ENCODE measurements at places on chromosomes 5 and 9.
A peak's percentile ranks its signal among the peaks of the same experiment; 100 is the strongest.

- no peak for DNase-seq
Observed at GRCh38 chr9:127654619-127655018, 42.5 kb downstream of the STXBP1 start.

- DNase-seq: no peak
Observed at GRCh38 chr9:104144336-104144735, 50.2 kb downstream of the SMC2 start.

- DNase-seq: peak; percentile 29
Observed at GRCh38 chr5:146662229-146662628, 146.2 kb upstream of the GPR151 start.

GRCh38 chr9:14899815-14900193 is 10.4 kb downstream of the FREM1 start:
- no peak for DNase-seq

GRCh38 chr5:172849606-172850453 is 15.8 kb downstream of the ERGIC1 start:
- DNase-seq: no peak

DNA sequence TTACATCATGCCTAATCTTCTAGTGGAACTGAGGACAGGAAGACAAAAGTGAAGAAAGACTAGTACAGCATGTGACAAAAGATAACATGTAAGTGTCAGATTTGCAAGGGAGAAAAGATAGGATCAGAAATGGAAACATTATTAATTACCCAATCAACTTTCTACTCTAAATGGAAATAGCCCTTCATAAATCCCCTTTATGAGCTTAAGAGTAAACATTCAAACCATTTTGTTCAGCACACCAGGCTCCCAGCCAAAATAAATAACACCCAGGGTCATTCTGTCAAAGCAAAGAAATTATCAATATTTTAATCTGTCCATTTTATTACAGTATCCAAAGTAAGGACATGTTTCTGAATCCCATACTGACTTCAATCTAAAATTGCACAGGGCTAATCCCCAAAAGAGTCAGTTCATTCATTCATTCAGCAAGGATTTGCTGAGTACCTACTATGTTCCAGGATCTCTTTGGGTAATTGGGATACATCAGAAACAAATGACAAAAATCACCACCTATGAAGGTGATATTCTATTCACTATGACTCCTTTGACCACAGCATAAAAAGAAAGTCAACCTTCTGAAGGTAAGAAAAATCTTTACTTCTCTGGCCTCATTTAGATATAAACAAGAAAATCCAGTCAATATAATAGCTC is 5.3 kb downstream of the PRELID2 start:
- DNase-seq: no peak

DNA sequence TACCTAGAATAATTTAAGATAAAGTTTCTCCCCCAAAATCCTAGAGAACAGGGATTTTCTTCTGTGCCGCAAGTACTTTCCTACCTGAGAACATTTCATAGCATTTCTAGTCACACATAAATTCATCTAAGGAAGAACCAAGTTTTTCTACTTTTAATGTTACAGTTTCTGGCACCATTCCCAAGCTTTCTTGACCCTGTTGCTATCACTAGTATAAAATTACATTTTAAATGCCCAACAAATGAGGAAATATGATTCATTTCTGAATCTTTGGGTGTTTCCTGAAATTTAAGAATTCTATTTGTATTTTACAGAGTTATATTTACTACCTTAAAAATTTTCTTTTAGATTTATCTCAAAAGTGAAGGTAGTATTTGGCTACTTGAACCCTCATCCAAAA is 137.8 kb downstream of the LPAR1 start:
- no peak for DNase-seq

DNA sequence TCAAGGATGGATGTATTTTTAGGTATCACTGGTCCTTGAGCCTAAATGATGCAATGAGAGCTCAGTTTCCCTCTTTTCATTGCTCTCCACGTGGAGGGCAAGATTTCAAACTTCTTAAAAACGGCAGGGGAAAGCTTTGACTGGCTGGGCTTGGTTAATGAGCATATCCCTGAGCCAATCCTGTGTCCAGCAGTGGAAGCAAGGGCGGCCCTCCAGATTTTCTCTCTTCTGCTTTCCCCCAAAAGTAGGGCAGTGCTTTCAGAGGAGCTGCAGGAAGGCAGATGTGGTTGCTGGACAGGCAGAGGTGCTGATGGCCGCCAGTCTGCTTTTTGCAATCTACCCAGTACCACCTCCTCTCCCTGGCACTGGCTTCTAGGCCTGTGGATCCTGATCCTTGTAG is 30.0 kb upstream of the TBC1D2 start:
- DNase-seq: no peak

- no peak for DNase-seq
Observed at GRCh38 chr9:136667940-136668760, 5.4 kb downstream of the EGFL7 start.

DNA sequence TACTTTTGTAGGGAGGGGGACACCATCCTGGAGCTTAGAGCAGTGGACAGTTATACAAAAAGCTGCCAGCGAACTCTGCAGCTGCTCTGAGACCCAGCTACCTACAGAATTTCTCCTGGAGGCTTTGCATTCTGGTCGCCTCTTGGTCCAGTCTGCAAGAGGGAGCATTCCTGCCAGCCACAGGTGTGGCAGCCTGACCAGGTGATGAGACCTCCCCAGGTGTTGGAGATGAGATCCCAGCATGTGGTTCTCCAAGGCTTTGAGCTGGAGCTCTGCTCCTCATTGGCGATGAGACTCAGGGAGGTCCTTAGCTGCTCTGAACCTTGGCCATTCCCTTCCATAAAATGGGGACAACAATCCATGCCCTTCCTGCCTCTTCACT is 69.3 kb downstream of the RGS3 start:
- no peak for DNase-seq

DNA sequence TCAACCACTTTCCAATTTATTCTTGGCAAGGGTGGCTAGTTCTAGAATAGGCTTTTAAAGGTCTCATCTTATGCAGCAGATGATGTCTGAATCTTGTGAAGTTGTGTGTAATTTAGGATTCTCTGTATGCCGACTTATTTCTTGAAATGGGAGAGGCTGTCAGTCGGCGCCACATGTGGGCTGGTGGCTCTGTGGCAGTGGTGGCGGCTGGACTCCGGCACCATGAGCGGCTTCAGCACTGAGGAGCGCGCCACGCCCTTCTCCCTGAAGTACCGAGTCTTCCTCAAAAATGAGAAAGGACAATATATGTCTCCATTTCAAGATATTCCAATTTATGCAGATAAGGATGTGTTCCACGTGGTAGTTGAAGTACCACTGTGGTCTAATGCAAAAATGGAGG is 8.3 kb upstream of the ATP6V0E1 start:
- no peak for DNase-seq

DNA sequence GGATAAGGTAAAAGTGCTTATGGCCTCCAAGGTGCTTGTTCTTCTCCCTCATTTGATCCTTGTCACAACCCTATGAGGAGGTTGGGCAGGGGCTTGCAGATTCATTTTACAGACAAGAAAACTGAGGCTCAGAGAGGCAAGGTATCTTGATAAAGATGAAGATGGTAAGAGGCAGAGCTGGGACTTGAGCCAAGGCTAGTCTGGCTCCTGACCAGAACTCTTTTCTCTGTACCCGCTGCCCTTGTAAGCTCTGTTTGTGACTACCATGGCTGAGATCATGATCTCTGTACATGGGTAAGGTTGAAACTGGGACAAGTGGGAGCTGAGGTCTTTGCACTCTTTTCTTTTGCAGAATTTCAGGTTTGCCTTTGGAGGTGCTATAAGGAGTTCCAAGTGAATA is 33.6 kb downstream of the SEC61B start:
- no peak for DNase-seq

DNA sequence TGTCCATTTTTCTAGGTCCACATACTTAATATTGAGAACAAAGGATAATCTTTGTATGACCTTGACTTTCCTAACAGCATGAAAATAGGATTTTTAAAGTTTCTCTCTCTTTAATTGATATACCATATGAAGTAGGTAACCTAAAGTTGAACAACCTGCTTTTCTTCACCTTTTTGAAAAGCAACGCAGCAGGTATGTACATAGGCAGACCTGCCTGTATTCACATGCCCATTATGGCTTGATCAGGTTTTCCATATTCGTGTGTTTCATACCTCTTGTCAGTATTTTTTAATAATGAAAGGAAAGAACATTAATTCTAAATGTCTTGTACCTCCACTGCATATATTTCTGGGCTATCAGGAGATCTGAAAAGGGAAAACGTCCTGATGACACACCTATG is 1.5 kb upstream of the ADAMTSL1 start:
- DNase-seq: no peak

DNA sequence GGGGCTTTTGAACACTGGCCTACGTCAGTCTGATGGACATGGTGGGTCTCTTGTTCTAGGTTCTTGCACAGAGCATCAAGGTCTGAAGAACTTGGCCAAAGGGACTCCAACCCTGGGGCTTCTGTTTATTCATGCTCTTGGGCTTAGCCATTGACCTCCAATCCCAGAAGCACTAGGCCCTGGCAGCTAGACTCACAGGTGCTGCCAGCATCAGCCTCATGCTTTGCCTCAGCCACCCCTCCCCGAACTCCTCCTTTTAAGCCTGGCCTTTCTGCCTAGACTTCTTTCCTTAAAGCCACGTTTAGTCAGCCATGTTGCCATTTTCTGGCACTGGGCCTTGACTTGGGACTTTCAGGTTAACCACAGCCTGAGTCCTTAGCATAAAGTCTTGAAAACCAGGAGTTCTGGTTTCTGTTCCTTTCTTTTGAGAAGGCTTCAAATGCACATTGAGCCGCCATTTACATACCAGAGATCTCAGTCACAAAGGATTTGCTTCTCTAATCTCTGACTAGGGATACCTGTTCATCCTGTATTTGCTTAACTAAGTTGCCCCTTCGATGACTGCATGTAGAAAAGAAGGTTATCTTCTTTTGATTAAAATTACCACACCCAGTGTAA is 54.7 kb downstream of the ANGPTL2 start:
- DNase-seq: no peak

DNA sequence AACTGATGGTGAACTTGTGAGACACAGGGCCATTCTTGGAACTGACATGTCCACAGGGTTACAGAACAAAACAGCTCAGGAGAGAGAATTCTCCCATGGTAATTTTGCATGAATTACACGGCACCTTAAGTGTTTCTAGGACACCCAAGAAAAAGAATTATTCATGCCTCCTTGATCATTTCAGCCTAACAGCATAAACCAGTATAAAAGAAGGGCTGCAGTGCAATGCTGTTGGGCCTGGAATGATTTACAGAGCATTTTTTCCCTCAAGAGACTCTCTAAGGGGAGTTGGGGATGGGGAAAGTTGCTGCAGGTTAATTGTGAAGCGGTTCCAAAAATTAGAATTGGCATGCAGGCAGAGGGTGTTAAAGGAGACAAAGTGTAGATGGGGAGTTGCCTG is 136.4 kb upstream of the FBXL7 start:
- no peak for DNase-seq

- DNase-seq: no peak
Observed at GRCh38 chr9:136661641-136662325, 933 bp upstream of the EGFL7 start.

GRCh38 chr5:74028406-74028805 is 402.4 kb downstream of the ARHGEF28 start:
- DNase-seq: no peak

GRCh38 chr5:158737536-158738027 is 362.1 kb downstream of the EBF1 start:
- no peak for DNase-seq

DNA sequence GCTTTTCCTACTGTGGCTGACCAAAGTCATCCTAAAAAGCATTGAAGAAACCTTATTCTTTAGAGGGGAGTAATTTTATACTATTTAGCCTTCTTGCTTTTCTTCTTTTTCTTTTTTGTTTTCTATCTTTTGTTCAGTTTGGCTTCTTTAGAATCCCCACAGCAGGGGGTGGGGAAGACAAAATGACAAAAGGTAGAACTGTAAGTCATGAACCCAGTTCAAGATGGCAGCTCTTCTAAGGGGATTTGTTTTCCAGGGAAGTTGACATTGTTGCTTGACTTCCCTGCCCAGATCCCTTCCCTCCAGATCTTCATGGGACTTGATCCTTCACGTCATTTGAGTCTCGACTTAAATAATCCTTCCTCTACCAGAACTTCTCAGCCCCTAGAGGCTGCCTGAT is 692.4 kb upstream of the DMAC1 start:
- no peak for DNase-seq

Data from CD4-positive, alpha-beta T cell treated with Interleukin-6 at 100 ng/mL for 8 hours (primary cell).